ENCODE measurements at places on chromosomes 16 and 17. TPM values are rescaled to one million over a fixed set of nuclear protein-coding genes. Genes with fewer than 3 reads are reported as not detected.
A peak's percentile ranks its signal among the peaks of the same experiment; 100 is the strongest.

DNA sequence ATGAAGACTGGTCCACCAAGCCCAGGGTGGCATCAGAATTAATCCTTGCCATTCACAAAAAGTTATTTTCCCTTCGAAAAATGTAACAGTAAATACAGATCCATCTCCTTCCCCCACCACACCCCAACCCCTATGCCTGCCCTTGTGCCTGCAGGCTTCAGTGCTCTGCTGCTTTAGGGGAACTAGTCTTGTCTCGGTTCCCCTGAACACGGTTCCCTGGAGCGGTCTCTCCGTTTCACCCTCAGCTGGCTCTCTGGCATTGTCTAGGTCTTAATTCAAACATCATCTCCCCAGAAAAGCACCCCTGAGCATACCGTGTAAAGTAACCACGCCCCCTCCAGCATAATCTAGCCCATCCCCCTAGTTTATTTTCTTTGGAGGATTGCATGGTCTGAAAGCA is 25.8 kb downstream of the EMP2 start:
- DNase-seq = no peak

DNA sequence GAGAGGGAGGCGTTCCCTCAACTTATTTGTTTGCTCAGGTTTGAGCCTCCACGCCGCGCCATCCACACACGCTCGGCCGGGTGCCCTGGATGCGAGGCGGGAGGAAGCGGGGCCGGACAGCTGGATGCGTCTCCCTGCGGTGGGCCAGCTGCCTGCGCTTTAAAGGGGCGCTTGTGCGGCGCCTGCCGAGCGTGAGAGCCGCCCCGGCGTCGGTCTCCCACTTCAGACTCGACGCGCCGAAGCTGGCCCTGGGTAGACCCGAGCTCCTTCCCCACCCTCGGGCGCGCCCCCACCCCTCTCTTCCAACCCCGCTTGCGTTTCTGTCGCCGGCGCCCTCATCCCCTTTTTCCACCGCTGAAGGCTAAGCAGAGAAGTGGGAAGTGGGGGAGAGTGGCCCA is 527 bp upstream of the CHAD start:
- DNase-seq = no peak

DNA sequence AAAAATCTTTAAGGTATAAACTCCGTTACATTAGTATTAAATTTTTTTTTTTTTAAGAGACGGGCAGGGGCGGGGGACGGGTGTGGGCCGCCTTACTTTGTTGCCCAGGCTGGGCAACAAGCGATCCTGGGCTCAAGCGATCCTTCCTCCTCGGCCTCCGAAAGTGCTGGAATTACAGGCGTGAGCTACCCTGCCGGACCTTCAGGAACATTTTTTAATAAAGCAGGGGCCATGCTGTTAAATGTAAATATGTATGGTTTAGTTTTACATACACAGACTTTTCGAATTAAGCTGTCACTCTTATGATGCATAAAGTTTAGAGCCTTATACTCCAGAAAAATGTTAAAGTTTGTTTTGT is 2.4 kb downstream of the PPM1D start:
- DNase-seq = no peak

DNA sequence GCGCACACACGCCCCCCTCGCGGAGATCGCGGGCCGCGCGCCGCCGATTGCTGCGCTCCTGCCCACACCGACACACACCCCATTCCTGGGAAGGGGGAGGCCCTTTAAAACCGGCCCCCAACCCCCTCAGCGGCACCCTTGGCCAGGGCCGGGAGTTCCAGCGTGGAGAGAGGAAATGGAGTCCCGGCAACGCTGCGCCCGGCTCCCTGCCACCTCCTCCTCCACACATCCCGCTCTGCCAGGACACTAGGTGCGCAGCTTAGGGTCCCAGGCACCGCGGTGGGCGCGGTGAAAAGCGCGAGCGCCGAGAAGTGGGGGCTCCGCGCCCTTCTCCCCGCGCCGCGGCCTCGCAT is 397 bp downstream of the CDC42EP4 start:
- DNase-seq = peak; percentile 69

DNA sequence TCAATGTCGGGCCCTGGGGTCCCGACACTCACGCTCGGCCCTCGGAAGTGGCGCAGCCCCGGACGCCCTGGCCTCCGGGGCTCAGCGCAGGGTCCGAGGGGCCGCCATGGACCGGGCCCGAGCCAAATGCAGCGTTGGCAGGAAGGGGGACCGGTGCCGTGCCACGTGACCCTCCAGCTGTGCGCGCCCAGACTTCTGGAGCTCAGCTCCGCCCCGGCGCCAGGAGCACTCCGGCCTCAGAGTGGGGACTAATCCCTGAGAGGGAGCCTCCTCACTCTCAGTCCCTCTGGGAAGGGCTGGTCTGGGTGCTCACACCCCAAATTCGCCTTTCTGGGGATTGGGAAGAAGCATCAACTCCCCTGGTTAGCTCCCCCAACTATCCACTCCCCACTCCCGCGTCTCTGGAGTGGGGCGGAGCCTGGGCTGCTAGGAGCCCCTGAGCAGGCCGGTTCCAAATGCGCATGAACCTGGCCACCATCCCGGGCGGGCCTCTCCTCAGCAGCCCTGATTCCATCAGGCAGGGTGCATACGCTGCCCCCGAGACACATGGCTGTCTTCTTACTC is at the start of gene B3GNT9:
Gene B3GNT9 (minus strand): TSS at position 166 of the 564 bp plus-strand sequence. CDS start 513 bp downstream, outside the sequence.
- peak; percentile 85 for DNase-seq

GRCh38 chr16:31409433-31409832 is 16.3 kb downstream of the ITGAD start:
- peak; percentile 83 for DNase-seq

- no peak for DNase-seq
Measured at GRCh38 chr17:69096541-69096940, 35.8 kb upstream of the ABCA9 start.

- no peak for DNase-seq
Measured at GRCh38 chr17:76695059-76695831, 15.5 kb downstream of the MXRA7 start.

DNA sequence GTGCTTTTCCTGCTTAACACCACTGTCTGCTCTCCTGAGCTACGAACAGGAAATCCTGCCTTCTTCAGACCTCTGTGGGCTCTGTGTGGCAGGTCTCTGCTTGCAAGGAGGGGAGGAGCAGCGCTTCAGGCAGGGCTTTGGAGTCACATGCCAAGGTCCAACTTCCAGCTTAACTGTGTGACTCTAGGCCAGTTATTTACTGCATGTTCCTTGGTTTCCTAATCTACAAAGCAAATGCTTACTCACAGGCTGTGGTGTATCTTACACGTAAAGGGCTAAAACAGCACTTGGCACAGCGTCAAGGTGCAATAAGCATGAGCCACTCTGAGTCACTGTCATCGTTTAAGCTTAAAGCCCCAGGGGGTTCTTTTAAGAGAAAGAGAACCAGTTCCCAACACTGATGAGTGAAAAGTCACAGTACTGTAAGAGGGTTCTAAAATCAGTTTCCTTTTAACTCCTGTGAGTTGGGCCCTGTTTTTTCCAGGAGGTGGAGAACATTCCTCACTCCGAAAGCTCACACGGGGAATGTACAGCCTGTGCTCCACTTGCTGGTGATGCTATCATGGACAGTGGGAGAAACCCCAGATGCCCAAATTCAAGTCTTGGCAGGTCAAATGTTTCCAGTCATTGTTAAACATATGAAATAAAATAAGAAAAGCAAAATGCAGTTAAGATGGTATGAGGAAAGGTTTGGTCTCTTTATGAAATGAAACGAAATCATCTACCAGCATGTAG is 54.1 kb upstream of the BCAR1 start:
- peak; percentile 96 for DNase-seq

- no peak for DNase-seq
Measured at GRCh38 chr16:9338068-9338467, 246.6 kb downstream of the HAPSTR1 start.

GRCh38 chr17:18182978-18183333 is 672 bp upstream of the ALKBH5 start:
- no peak for DNase-seq

DNA sequence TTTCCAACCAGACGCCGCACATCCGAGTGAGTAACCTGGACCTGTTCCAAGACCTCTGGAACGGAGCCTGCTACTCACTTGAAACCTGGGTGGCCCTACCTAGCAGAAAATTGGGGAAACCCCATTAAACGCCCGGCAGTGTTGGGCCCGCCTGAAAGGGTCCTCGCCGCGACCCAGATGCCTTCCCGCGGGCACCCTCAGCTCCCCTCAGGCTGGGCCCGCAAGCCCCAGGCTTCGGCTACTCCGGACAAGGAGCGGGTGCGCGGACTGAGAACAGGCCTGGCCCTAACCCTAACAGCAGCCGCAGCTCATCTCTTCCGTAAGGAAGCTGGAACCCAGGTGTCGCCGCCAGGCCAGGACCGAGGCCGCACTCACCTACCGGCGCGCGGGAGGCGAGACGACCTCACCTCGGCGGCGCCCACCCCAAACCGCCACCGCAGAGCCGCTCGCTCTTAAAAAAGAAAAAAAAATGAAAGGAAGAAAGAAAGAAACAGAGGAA is 344 bp downstream of the PSME3IP1 start:
- DNase-seq = peak; percentile 74

DNA sequence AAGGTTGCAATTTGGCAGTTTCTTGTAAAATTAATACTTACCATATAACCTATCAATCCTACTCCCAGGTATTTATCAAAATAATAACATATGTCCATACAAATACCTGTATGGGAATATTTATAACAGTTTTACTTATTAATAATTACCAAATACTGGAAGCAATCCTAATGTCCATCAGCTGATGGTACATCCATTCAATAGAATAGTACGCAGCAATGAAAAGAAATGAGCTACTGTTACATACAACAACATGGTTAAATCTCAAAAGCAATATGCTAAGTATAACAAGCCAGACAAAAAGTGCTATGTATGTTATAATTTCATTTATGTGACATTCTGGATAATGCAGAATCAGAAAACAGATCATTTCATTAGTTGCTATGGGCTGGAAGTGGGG is 1.2 kb downstream of the HYDIN start:
- DNase-seq = no peak

DNA sequence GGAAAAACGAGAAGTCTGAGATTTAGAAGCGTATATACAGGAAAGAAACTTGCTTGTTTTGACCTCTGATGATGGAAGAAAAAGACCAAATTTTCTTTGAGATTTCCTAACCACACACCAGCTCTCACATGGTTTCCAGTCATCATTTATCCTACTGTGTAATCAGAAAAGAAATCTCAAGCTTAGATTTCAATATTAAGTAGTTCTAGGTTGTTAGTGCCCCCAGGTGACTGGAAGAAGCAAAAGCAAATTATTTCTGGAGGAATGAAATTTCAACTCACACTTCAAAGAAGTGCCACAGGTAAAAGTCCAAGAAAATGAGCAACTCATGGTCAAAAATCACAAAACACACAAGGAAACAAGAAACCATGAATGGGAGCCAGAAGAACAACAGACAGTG is 51.8 kb upstream of the KDM6B start:
- DNase-seq = peak; percentile 9

DNA sequence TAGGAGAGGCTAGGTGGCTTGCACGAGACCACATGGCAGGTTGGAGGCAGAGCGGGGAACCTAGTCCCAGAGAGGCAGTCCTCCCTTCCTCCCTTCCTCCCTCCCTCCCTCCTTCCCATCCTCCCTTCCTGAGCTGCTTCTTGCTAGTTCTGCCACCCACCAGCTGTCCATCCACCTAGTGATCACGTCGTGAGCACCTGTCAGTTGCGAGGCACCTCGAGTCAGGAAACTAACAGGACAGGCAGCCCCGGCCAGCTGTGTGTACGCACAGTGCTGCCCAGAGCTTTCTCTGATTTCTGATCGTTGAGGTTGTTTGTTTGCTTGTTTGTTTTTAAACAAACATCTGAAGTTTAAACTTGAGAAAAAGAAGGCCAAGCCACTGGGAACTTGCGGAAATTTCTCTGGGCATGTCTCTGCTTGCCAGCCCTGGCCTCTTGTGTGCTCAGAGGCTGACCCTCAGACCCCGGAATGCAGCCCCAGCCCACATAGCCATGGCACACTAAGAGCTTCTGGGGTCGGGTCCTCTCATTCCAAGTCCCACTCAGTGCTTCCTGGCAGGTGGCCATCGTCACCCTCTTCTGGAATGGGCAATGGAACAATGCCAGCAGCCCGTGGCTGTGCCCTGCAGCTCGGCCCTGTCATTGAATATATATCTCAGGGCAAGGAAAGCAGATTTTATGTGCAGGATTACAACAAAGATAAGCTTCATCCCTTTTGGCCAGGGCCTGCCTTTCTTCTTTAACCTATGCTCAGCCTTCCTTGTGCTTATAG is 174.0 kb downstream of the KATNIP start:
- no peak for DNase-seq

DNA sequence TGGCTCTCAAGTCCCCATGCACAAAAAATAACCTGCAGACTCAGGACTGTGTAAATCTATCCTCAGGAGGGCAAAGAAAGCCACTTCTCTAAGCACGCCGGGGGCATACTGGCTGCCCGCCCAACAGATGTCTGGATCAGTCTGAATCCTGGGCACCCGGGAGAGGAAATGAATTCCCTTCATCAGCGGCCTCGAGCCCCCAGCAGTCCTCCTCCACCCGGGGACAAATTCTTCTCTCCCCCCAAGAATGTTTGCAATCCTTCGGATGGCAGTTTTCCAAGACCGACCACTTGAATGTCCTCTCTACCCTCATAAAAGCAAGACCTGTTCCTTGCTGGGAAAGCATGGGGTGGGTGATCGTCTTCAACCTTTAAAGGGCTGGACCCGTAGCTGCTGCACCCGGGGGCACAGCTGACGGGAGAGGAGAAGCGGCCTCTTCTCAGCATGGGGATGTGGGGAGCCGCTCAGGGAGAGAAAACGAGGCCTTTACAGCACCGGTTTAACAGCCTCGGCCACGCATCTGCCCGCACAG is 9.4 kb upstream of the MAP2K3 start:
- DNase-seq = no peak

DNA sequence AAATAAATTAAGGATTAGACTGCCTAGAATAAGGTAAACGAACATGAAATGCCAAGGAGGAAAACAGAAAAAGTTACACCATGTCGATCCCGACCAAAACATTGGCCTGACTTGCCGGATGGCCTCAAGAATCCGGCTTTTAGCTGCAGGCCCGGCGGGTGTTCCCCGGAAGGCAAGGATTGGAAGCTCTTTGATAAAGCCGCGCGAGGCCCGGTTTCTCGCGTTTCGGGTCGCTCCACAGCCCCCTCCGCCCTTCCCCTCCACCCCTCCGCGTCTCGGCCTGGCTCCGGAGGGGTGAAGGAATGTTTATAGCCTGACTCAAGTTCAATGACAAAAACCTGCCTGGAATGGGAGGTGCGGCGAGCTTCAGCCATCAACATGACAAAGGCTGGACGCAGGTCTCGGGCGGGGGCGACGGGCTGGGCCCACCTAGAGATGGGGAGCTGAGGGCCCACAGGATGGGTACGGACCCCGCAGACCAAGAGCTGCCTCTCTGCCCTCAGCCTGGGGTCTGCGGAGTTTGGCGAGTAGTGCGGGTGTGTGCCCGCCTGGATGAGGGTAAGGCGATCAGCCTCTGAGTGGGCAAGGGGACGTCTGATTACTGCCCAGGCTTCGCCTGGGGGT is 2.6 kb downstream of the PRAC1 start:
- no peak for DNase-seq

DNA sequence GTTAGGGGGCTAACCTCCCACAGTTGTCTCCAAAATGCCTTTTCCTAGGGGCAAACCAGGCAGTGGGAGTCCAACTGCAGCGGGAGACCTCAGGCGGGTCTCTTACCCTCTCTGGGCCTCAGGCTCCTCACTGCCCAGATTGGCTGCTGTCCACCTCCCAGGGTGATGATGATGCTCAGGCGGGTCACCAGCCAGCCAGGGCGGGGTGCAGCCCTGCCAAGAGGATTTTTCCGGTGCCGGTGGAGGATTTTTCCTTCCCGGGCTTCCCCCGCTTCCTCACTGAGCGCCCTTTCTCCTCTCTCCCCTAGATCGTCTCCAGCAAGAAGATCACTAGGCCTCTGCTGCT is 22.8 kb downstream of the CPNE2 start:
- no peak for DNase-seq

LPCAT2 gene
- total RNA-seq = 0.47 TPM

BCAR1 gene
- 86.6 TPM for total RNA-seq

SCNN1B gene
- not detected for total RNA-seq

GRAPL gene
- not detected for total RNA-seq

Measured in SJSA1 (cell line).